ENCODE measurements at places on chromosomes 6 and 20.

GRCh38 chr6:164827537-164827936, 481.9 kb downstream of the C6orf118 start:
- no peak overlapping the region for H3K4me3 ChIP-seq
- no peak overlapping the region for H3K27ac ChIP-seq
- H3K4me1 ChIP-seq: no peaks in the 10 kb centered on the region
- DNase-seq: no peak
- no peaks in the 10 kb centered on the region for H3K27me3 ChIP-seq

- no peaks in the 10 kb centered on the region for H3K36me3 ChIP-seq
- H3K4me1 ChIP-seq: no peaks in the 10 kb centered on the region
- no peak overlapping the region for H3K27ac ChIP-seq
- no peak overlapping the region for H3K4me3 ChIP-seq
- H3K27me3 ChIP-seq: no peaks in the 10 kb centered on the region
Observed at GRCh38 chr6:9628819-9629218, 786.1 kb downstream of the TFAP2A start.

DNA sequence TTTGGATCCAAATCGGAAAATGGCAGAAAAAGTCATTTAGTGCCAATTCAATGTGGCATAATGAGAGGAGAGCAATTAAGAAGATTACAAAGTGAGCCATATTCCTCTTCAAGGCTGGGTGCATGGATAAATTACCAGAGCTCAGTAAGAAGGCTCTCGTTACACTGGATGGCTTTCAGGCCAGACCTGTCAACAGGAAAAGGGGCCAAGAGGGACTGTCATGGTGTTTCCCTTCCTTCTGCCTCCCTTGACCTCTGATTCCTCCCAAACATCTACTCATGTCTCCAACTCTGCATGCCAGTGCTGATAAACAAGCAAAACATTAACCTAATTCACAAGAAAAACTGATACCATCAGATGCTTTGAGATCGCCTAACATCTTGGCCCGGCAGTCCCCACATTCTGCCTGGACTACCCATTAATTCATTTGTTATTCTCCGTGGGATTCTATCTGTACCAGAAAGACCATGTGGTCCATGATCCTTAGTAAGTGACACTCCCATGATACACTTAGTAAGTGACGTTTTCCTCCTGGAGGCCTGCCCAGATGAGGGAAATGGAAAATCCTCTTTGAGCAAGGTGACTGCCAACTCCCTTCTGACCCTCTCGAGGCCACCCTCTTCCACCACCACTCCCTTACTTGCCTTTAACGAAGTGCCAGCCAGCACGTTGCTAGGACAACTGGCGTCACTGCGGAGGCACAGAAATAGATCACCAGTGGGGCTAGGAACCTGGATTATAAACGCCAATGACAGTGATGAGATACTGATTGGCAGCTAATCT, 239.2 kb downstream of the GMPR start:
- peaks cover 7% of the 10 kb centered on the region for H3K36me3 ChIP-seq
- no peaks in the 10 kb centered on the region for H3K27me3 ChIP-seq
- DNase-seq: no peak
- no peak overlapping the region for H3K27ac ChIP-seq
- H3K4me3 ChIP-seq: no peak overlapping the region

- H3K4me1 ChIP-seq: no peaks in the 10 kb centered on the region
- H3K4me3 ChIP-seq: no peak overlapping the region
- H3K27ac ChIP-seq: no peak overlapping the region
- no peak for DNase-seq
Observed at GRCh38 chr6:82494367-82494766, 130.8 kb downstream of the TPBG start.

GRCh38 chr6:30940361-30940986, at the start of gene MUCL3:
TSS of gene MUCL3 (plus strand) at chr6:30940973. CDS start at chr6:30941000, 27 bp downstream.
- H3K4me1 ChIP-seq: peaks cover 10% of the 10 kb centered on the region
- H3K36me3 ChIP-seq: no peaks in the 10 kb centered on the region
- no peak within 1 kb of the TSS for H3K4me3 ChIP-seq
- DNase-seq: no peak
- no peak within 1 kb of the TSS for H3K27ac ChIP-seq

Measured in mesenchymal stem cell (in vitro differentiated cells and primary cell).